Left ventricle myocardium superior (tissue), 1 donor: ENCODE measurements at places on chromosomes 12 and 14.

GRCh38 chr12:90945070-90945649, 9.8 kb downstream of the CCER1 start:
- no peak for DNase-seq

- no peak for DNase-seq
Observed at GRCh38 chr12:97568336-97569180, 106.0 kb downstream of the RMST start.

DNA sequence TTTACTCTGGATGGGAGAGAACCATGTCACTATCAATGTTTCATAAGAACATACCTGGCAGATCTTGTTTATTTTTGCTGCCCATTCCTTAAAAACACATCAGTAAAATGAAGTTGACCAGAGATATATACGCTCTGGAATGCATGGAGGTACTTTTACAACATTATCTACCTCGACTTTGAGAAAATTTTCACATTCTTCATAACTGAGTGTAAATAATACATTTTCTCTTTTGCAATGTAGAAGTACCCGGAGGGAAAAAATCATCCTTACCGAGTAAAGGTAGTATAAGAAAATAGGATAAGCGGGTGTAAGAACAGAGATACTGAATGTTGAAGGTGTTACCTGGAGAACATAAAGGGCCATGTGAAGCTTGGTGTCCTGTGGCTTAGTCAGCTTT, 80.7 kb downstream of the TMEM116 start:
- no peak for DNase-seq

- no peak for DNase-seq
Observed at GRCh38 chr12:116215023-116215422, 62.5 kb downstream of the MED13L start.

DNA sequence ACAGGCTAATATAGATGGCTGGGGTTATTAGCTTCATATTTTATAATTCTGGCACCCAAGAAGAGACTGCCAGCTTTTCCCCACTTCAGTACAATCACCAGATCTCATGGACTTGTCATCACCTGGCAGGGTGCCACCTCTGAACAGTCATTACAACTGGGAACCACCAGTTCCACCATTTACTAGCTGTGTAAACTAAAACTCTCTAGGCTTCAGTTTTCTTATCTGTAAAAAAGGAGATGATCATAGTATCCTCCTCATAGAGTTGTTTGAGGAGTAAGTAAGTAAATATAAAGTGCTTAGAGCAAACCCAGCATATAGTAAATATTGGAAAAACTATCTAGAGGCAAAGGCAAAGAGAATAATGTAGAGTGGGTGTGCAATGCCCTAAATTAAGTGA, 19.3 kb downstream of the CPNE8 start:
- peak; percentile 61 for DNase-seq

DNA sequence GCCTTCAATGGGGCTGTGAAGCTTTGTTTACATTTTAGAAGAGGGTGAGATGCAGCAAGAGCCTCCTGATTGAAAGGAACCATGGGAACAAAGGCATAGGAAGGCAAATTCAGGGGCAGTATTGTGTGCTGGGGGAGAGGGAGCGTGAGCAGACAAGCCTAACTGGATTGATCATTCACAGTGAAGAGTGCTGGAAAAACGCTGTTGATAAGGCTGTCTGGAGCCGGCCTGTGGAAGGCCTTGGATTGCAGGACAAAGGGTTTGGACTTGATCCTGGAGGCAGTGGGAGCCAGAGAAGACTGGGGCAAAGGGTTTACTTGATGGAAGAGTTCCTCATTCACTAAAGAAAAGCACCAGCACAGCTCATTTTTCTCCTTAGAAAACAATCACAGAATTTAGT, 160.5 kb downstream of the PAH start:
- DNase-seq = peak; percentile 37

GRCh38 chr12:76234741-76235140, 113.5 kb downstream of the BBS10 start:
- DNase-seq = no peak

- no peak for DNase-seq
Observed at GRCh38 chr12:115617391-115617790, 660.1 kb downstream of the MED13L start.

DNA sequence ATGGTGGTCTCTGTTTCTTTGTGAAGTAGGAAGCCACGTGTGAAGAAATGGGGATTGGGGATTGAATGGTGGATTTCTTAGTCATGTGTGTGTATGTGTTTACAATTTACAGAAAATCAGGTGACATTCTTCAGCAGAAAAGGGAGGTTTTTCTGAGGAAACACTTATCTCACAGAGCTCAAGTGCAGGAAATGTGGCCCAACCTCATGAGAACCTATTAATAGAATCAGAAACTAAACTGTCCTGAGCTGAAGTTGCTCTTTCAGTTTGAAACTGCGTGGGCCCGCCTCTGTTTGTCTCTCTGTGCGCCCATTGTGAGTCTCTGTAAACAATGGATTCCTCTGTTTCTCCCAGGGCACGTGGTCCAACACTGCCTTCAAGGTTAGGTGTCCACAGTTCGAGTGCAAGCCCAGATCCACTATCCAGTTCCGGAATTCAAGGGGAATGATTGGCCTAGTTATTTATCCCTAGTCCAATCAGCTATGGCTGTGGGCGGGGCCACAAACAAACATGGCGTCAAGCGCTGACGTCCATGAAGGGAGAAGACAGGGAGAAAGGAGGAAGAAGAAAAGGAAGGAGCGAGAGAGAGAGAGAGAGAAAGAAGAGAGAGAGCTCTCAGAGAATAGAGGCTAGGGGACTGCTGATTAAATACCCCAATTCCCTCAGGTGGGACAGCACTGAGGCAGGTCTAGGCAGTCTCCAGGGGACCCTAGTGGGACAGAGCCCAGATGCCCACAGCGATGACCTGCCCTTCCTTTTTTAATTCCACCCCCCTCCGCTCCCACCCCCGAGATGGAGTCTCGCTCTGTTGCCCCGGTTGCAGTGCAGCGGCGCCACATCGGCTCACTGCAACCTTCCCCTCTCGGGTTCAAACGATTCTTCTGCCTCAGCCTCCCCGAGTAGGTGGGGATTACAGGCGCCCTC, 31.4 kb upstream of the C12orf76 start:
- peak; percentile 64 for DNase-seq

GRCh38 chr12:75815756-75816155, 215.8 kb downstream of the PHLDA1 start:
- no peak for DNase-seq

- no peak for DNase-seq
Observed at GRCh38 chr12:25800101-25800500, 158.4 kb upstream of the RASSF8 start.

- DNase-seq = no peak
Observed at GRCh38 chr12:104667139-104667538, 210.4 kb downstream of the CHST11 start.

- no peak for DNase-seq
Observed at GRCh38 chr12:39610436-39611025, 9.1 kb downstream of the ABCD2 start.

- no peak for DNase-seq
Observed at GRCh38 chr12:102095677-102096263, 24.1 kb downstream of the NUP37 start.

DNA sequence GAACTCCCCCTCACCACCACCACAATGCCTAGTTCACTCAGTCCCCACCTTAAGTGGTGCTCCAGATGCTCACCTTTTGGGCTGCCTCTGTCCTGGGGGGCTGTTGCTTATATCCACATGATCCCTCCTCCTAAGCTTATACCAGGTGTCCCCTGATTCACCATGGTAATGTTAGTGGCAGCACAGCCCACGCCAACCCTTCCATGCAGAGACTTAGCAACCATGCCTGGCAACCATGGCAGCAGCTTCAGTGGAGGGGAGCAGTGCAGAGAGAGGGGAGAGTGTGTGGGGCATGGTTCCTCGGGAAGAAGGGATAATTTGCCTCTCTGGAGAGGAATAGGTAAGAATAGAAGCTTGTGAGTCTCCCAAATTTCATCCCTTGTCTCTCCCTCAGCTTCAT, 1.2 kb upstream of the DDN start:
- no peak for DNase-seq

- no peak for DNase-seq
Observed at GRCh38 chr14:97185186-97185585, 388.0 kb downstream of the VRK1 start.

- no peak for DNase-seq
Observed at GRCh38 chr14:22047115-22047514, 373.5 kb upstream of the OR4E1 start.

DNA sequence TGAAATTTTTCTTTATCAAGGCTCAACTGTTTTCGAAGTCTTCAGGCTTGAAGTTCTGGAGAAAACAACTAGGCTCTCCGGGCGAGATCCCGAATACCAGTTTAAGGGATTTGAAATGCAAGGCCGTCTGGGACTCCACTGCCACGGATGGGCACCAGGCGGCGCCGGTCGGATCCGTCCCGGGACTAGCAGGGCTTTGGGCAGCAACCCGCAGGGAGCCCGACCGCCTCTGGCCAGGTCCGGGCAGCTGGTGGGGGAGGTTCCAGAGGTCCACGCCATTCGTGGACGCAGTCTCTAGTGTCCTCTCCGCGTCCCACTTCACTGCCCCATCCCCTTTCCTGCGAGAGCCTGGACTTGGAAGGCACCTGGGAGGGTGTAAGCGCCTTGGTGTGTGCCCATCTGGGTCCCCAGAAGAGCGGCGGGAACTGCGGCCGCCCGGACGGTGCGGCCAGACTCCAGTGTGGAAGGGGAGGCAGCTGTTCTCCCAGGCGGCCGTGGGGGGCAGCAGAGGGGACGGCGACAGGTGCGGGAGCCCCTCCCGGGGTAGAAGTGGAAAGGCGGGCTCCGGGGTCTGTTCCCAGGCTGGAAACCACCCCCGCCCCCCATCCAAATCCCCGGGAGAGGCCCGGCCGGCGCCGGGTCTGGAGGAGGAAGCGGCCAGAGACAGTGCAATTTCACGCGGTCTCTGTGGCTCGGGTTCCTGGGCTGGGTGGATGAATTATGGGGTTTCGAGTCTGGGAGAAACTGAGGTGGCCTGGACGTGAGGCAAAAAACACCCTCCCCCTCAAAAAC, 838 bp upstream of the ERBB3 start:
- DNase-seq = peak; percentile 90

DNA sequence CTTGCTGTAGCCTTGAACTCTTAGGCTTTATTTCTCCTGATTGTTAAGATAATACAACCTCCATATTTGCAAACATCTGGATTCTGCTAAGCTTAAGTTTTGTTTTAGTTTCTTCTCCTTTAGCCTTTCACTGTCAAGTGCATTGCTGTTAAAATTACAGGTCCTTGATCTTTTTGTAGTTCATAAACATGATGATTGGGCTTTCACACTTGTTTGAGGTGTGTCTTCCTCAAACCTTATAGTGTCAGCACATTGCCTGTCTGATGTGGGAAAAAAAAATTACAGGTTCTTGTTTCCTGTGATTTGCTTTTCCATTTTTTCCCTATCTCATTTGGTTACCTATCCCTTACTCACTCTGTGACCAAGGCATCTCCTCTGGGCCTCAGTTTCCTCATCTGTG, 59.2 kb downstream of the BICDL1 start:
- no peak for DNase-seq

DNA sequence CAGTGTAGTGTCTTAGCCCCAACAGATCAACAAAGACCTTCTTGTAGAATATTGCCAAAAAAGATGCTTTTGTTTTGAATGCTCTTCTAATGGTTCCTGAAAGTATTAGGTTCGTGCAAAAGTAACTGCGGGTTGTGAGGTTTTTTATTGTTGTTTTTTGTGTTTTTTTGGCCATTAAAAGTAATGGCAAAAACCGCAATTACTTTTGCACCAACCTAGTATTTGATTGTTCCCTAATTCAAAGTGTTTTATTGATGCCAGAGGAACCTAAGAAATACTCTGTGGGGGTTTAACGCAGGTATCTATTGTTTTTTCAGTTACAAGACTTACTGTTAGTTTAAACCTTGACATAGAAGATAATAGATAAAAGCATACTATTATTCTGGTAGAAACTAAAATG, 150.8 kb upstream of the DAAM1 start:
- DNase-seq = no peak

DNA sequence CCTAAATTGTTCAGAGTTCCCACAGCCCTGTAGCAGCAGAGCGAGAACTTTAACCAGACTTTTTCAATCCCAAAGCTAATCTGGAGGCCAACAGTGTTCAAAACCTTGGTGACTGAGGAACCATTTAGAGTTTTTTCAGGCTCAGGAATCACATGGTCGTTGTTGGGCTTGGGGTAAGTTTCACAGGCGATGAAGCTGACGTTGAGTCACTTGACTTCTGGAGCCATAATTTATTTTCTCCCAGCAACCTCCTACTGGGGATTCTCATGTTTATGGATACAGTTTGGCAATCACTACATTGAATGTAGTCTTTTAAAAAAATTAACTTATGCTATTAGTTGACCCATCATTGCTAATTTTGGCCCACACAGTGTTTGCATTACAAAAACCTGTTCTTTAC, 34.5 kb downstream of the SSPN start:
- DNase-seq = no peak

DNA sequence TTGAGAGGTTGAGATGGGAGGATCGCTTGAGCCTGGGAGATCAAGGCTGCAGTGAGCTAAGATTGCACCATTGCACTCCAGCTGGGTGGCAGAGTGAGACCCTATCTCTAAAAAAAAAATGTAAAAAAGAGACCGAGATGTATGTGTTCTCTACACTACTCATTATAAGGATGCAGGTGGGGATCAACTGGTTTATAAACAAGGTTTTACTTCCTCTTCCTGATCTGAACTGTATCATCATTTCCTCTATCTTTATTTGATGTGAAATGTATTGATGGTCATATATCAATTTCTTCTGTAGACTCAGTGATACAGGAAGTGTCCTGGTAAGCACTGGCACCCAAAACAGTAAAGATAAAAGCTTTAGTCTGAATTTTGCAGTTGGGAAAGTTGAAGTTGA, 20.1 kb upstream of the USP44 start:
- DNase-seq = no peak

DNA sequence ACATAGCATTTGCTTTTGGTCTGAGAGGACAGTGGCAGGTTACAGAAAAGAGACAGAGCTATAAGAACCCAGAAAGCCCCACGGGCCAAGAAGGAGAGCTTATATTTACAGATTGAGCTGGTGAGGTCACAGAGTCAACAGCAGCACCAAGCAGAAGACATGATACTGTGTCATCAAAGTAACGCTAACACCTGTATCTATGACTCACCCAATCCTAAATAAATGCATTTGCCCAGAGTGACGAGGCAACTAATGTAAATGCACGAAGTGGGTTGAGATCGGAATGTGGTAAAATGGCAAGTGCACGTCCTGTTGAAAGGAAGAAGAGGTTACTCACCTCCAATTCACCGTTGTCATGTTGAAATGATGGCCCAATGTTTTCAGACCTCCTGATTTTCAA, 6.7 kb upstream of the CD163L1 start:
- no peak for DNase-seq

DNA sequence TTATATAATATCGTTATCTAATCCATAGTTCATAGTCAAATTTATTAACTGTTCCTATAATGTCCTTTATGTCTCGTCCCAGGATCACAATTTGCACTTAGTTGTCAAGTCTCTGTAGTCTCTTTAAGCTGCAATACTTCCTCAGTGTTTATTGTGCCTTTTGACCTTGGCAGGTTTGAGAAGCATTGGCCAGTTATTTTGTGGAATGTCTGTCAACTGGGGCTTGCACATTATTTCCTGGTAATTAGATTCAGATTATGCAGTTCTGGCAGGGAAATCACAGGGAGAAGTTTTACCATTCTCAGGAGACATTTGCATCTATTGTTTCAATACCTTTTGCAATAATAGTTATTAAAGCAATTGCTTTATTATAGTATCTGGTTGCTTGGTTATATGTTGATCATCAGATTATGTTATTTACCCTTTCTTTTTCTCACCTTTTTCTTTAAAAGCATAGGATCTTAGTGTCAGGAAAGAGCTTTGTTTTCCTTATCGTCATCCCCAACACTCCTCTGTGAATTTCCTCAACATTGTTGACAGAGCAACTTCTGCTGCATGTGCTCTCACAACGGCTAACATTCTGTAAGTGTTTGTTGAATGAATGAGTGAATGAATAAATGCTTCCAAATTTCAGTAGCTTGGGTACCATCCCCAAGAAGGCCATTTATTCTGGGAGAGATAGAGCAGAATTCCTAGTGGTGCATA, 3.7 kb upstream of the ART4 start:
- DNase-seq = no peak
